Activated CD4-positive, alpha-beta T cell treated with anti-CD3 and anti-CD28 coated beads for 36 hours (primary cell): ENCODE measurements at places on chromosomes 3 and 15.

GRCh38 chr3:88480822-88481221, 331.1 kb downstream of the C3orf38 start:
- DNase-seq, result no peak

DNA sequence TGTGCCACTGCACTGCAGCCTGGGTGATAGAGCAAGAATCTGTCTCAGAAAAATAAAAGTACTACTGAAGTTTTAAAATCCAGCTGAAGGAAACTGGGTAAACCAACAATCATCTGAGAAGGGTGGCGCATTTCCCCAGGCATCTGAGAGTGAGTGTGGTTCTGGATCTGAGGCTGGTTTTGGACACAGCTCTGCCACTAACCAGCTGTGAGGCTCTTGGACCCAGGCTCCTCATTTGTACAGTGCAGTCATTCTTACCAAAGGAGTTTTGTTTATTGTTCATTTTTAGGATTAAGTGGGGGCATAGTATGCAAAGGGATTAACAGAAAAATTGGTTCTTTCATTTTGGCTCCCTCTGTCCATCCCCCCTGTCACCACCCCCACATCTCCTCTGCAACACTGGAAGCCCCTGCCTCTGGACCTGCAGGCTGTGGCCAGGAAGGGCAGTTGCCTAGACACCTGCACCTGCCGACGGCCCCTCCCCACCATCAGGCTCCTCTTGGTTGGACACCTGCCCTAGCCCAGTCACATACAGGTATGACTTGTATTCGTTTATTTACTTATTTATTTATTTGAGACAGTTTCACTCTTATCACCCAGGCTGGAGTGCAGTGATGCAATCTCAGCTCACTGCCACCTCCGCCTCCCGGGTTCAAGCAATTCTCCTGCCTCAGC, 8.8 kb downstream of the NUP210 start:
- no peak for DNase-seq

DNA sequence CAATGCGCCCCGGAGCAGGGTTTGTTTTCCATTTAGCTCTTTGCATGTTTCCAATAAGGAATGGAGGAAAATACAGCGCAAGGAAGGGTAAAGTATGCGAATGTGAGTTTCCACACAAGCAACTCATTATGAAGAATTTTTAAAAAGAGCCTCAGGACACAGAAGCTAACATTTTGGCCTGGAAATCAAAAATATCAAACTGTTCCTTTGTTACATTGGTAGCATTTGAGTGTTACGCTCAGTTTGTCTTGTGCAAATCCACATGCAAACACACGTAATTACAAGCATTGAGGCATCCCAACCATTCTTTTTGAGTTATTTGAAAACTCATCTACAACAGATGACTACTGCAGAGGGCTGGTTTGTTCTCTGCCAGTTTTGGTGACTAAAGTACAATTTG, 93.0 kb upstream of the SNRPA1 start:
- no peak for DNase-seq

GRCh38 chr15:82047453-82048400, 1.9 kb upstream of the MEX3B start:
- no peak for DNase-seq

GRCh38 chr3:133833267-133833666, 27.7 kb downstream of the SRPRB start:
- DNase-seq, result no peak

DNA sequence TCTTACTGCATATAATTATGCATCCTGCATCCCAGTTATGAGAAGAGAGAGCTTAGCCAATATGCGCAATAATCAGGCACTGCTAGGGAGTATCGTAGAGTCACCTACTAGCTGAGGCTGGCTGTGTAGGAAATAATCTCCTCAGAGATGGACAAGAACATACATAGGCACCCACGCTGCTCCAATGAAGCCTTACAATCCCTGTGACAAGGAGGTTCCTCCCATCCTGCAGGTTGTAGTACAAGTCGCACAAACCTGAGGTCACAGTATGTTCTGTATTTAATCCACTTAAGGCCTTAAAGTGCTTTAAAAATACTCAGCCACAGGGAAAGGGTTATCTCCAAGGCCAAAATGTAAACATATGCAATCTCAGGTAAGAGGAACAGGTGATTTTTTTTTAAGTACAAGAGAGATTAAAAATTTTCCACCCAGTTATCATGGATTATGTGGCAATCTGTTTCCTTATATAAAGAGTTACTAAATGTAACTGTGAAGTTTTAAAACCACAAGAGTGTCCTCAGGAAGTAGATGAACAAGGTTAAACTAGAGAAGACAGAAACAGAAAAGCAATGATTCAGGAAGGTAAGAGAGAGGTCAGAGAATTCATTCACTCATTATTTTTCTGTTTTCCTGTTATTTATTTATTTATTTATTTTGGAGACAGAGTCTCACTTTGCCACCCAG, 7.5 kb upstream of the COLQ start:
- no peak for DNase-seq

- no peak for DNase-seq
These were observed 114.0 kb upstream of the RGMA start for GRCh38 chr15:93203036-93203435.

- DNase-seq, result no peak
These were observed 64.5 kb downstream of the GRIP2 start for GRCh38 chr3:14475621-14476020.

DNA sequence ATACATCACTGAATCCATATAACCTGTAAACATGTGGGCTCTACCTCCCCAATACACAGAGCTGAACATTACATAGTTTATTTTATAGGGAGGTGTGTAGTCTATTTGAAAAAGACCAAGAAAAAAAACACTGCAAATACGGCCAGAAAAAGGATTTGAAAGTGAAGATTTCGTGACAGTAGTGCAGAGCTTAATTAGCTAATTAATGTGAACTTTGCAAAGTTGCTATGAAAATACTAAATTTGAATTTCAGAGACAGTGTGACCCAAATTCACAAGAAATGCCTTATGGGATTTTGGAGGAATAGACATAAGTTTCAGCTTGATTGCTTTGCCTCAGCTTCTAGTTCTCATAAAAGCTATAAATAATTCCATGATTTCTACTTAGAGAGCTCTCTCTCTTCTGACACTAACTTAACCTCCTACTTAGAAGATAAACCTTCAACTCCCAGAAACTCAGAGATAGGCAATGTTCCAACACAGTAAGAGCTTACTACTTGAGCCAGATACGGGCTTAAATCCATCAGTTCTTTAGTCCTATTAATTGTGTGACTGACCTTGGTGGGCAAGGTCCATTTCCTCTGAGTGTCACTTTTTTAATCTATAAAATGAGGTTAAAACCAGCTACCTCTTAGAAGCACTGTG, 87.3 kb upstream of the THBS1 start:
- DNase-seq, result no peak

- no peak for DNase-seq
These were observed 2.7 kb downstream of the BNIP2 start for GRCh38 chr15:59686389-59686788.
